ENCODE measurements at places on chromosomes 7 and 10. TPM values are rescaled to one million over a fixed set of nuclear protein-coding genes. Genes with fewer than 3 reads are reported as not detected.

The AOC1 gene
- not detected for total RNA-seq

DNA sequence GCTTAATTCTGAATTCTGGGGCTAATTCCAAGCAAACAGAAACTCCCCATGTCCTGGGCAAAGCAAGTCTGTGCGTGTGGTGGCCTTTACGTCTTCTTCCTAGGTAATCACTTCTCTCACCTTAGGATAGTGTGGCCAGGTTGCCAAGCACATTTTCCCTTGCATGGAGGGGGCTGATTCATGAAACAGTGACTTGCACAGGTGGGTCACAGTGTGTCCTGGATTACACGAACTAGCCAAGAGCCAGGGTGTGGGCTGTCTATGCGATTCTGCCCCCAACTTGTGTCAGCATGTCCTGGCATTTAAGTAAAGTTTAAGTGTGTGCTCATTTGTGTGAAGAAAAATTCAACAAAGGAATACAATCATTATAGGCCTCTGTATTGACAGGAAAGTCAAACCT lies 18.5 kb upstream of the SEM1 start:
- DNase-seq, result no peak

The PPP1R3A gene
- not detected for total RNA-seq

The SH2D4B gene
- total RNA-seq, result not detected

- DNase-seq, result no peak
Observed at GRCh38 chr7:28157831-28158416, 22.7 kb downstream of the JAZF1 start.

DNA sequence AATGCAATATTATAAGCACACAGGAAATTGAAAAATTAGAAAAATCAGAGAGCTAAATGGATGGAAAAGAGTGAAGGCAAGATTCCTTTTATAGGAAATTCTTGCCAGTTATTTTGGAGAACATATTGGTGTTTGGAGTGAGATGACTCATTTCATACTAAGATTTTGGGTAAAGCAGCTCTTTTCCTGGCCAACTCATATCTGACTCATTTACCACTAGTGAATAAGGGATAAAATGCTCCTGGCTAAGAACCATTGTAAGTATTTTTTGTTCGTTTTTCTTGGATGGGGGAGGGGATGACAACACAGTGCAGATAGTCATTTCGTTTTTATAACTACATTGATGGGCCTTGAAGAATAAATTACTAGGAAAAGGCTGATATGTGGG lies 139.3 kb downstream of the TWIST1 start:
- no peak for DNase-seq

GRCh38 chr7:109136893-109137292 lies 567.2 kb downstream of the DNAJB9 start:
- DNase-seq, result no peak

DNA sequence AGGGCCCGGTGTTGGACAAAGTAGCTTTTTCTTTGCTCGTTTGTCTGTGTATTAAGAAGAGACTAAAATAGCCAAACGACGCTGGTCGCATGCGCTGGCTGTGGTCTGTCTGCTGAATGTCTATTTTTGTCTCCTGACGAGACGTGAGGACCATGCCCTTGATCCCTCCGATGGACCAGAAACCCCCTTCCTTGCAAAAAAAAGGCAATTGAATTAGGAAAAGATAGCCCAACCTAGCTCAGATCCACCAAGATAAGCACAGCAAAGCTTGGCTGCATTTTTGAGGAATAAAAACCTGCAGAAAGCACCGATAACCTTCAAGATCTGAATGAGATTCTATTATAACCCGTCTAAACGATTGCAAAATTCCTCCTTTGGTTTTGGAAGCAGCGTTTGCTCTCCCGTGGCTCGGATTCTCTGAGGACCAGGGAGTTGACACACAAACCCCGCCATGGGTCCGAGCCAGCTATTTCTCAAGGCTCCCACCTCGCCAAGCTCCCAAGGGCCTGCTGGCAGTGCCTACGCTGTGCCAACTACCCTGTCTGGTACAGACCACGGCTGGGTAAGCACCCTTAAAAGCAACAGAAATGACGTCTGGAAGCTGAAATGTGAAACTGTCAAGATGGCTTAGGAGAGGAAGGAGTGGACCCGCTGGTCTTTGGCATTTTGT lies 17.7 kb upstream of the TTYH3 start:
- DNase-seq, result no peak

DNA sequence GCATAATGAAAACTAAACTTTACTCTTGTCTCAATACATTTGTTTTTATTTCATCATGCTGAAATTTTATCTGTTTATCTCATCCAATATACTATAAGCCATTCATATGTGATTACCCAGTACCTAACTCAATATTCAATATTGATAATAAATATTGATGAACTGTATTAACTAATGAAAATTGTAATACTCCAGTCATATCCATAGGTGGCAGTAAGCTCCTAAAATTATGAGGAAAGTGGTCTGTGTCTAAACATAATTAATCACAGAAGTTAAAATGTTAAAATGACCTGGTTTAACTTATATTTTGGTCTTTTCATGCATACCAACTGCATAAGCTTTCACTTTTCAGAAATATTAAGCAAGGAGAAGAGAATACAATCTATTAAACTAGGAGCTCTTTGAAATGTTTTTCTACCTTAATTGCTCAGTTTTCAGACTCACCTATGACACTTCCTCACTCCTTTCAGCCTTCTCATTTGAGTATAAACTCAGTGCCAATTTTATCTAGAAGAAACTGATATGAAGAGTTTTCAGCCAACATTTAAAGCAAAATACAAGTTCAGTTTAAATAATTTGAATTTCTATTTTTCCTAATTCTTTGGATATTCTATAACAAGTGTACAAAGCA lies 30.5 kb upstream of the VWDE start:
- DNase-seq, result no peak

DNA sequence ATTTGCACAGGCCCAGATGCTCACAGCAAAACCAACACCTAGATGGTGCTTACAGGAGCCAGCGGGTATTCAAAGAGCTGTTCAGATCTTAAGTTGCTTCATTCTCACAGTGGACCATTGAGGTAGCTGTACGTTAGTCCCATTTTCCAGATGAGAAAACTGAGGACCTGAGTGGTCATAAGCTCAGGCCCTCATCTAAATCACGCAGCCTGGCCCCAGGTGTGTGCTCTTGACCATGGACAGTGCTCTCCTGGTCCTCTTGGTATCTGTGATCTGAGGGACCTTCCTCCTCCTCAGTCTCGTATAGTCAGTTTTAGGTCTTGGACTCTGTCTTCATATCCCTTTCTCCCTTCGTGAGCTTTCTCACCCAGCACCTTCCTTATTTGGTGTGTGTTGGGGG lies 43.7 kb downstream of the HTRA1 start:
- no peak for DNase-seq

The CFAP43 gene
- 0.84 TPM for total RNA-seq

DNA sequence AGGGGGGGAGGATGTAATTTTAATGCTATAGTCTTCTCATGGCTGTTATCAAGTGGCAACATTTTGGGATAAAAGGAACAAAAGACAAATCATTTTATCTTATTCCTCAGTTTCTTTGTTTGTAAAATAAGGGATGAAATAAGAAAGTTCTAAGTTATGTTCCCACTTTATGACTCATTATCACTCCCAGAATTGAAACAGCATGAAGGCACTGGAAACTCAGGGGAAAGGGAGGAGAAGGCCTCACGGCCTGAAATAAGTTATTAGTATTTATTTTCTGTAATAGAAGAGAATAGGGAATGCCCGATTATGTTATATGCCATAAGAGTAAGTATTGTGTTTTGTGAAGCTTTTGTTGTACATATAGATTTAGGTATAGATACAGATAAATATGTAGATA lies 85.0 kb upstream of the NAMPT start:
- DNase-seq, result no peak

The NPM3 gene
- 26.5 TPM for total RNA-seq
